ENCODE measurements at places on chromosomes 1 and 21.

DNA sequence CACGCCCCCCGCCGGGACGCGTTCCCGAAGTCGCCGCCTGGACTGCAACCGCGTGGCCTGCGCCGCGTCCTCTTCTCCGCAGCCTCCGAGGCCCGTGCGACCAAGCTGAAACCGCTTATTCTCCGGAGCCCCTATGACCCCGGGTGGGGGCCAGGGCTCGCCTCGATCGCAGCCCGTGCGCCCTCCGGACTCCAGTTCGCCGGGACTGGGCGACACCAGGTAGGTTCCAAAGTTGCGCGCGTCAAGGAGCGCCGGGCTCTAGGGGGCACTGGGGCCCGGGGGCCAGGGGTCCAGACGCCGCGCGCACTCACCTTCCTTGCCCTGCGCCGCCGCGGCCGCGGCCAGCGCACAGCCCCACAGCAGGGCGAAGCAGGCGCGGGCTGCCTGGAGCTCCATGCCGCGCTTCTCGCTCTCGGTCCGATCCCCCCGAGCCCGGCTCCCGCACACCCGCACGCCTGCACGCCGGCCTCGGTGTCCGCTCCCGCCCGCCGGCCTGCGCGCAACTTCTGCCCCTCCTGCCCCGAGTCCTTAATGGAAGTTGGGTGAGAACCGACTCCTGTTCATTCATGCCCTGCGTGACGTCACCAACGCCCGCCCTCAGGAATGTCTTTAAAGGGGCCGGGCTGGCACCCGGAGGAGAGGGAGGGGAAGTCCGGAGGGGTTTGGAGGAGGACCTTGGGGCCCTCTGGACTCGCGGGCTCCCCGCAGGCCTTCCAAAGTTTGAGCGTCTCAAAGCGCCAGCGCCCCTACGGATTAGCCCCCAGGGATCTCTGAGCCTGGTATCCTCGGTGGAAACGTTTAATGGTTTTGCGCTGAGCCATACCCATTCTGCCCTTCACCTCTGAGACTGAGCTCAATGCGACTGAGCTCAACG lies at the start of gene EPHA2:
TSS of gene EPHA2 (minus strand) at position 533 of the 874 bp plus-strand sequence. CDS start at position 396, 137 bp downstream.
- no peak for DNase-seq

DNA sequence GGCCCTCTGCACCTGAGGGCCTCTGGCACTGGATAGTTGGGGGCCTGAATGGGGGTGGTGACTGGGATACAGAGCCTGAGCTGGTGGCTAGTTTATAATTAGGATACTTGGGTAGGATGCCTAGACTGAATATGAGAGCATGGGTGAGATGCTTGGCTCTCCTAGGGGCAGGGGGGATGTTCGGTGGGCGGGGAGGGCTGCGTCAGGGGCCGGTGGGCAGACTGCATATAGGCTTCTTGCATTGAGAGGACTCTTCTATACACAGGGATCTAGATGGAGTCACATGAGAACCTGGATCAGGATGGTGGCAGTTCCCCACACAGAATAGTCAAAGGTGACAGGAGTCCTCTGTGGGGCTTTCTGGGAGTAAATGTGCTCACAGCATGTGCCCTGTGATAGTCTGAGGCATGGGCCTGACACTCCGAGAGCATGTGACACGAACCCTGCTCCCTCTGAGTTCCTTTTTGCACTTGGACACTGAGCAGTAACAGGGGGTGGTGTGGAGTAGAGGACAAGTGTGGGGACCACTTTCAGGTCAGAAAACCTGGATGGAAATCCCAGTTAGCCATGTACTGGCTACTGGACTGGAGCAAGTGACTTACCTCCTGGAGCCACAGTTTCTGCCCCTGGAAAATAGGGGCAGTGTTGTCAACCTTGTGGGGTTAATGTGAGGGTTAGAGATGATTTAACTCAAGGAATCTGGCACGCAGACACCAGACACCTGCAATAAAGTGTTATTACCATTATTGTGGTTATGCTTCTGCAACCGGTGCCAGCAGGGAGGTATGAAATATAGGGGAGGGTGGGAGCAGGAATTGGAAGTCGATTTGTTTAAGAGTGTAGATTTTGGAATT lies 2.2 kb downstream of the MAP7D1 start:
- no peak for DNase-seq

GRCh38 chr1:51237351-51238033 lies 1.4 kb downstream of the RNF11 start:
- no peak for DNase-seq

DNA sequence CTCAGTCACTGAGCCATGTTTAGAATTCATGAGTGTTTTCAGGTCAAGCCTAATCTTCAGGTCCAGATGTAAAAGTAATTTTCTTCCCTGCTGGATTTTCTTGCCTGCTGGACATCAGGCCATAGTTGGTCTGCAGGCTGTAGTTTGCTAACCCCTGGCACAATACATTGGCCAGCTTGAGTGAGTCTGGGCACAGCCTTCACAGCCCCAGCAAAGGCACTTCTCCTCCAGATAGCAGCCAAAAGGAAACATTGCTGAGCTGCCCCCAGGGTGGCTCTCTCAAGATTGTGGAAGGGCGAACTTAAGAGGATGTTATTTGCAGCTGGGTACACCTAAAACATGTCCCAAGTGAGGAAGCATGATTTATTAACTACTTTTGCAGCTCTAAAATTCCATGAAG lies 126.8 kb downstream of the PIK3R3 start:
- DNase-seq: no peak

DNA sequence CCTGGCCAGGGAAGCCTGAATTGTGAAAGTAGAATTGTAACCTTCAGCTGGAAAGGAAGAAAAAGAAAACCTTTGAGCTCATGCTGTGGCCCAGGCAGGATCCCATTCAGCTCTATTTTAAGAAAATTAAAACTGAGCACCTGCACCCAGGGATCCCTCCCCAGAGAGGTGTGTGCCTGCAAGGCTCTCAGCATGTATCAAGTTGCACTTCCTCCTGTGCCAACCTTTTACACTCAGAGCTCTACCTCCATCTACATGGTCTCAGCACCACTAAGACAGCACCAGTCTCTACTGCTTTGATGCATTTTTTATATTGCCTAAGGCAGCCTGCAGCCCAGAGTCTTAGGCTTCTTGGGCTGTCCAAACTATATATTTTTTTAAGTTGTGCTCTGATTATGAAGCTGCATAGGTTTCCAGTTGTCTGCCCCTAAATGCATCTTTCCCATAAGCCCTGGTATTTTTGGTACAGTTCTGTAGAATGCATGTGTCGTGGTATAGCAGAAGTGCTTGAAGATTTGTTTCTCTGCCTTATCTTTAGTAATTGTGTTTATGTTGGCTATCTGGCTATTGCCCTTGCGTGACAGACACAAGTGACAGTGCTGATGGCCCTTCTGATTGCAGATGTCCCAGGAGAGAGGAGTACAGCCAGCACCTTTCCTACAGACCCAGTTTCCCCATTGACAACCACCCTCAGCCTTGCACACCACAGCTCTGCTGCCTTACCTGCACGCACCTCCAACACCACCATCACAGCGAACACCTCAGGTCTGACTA lies 63.1 kb downstream of the PTPRC start:
- DNase-seq: no peak

DNA sequence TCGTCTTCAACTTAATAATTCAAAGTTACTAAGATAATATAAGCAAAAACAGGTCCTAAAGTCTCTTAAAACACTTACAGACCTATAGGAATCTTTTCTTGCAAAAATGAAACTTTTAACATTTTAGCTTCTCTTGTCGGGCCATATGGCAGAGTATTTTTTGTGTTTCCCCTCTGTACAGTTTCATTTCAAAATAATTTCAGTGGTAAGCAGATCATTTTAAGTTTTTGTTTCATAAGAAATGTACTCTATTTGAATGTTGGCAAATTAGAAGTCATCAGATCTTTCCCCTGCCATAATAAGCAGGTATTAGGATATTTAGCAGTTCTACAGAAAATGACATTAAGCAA lies 37.9 kb downstream of the RGL1 start:
- no peak for DNase-seq

DNA sequence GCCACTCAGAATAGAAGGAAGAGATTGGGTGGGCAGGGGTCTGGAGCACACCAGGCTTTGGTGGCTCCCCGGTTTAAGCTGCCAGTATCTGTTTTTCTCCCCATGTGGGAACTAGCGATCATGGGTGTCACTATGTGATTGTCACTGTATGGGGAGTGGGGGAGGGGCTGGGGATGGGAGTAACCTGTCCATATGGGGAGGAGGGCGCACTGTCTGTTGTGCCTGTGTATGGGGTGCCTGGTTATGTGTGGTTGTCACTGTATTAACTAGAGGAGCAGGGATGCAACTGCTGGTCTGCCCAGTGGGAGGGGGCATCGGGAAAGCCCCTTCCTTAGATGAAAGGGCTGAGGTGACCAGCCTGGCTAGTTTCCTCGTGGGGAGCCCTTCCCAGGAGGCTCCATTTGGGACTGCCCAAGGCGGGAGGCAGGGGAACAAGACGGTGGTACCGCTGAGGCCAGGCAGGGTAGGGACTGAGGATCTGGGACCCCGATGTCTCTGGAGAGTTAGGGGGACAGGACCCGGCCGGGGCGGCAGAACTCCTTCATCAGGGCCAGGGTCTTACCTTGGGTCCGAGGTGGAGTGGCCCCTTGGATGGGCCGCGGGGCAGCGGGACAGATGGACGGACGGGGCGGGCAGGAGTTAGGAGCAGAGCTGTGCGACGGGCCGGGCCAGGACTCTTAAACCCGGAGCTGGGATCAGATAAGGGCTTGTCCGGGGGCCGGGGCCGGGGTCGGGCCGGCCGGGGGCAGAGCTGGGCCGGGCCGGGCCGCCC lies at the start of gene KCNJ10:
TSS of gene KCNJ10 (minus strand) at position 701 of the 772 bp plus-strand sequence. CDS start 27,628 bp downstream, outside the sequence.
- DNase-seq: no peak

All from CD4-positive, alpha-beta T cell treated with Interleukin-12 subunit alpha and Interleukin-12 subunit beta, for 1 hour (primary cell).